ENCODE measurements at places on chromosomes 1 and 21. TPM values are rescaled to one million over a fixed set of nuclear protein-coding genes. Genes with fewer than 3 reads are reported as not detected.

The SLC35D1 gene
- total RNA-seq, result 18.1 TPM

The CYP4A11 gene
- not detected for total RNA-seq

The IVL gene
- not detected for total RNA-seq

The LENEP gene
- 0.18 TPM for total RNA-seq

The HSPA6 gene
- 0.57 TPM for total RNA-seq

The SIM2 gene
- under 0.01 TPM for total RNA-seq

The LCE2A gene
- total RNA-seq, result not detected

The TBX15 gene
- 0.18 TPM for total RNA-seq

The AGT gene
- 2.7 TPM for total RNA-seq

The GPR52 gene
- total RNA-seq, result 0.55 TPM

The ALPL gene
- 1.5 TPM for total RNA-seq

The PADI2 gene
- not detected for total RNA-seq

The BCAR3 gene
- total RNA-seq, result 21.3 TPM

The ZNF697 gene
- 10.2 TPM for total RNA-seq

The AIM2 gene
- total RNA-seq, result not detected

The FAM72D gene
- 0.37 TPM for total RNA-seq

The CNKSR1 gene
- not detected for total RNA-seq

The LSM10 gene
- 6.5 TPM for total RNA-seq

The CACNA1S gene
- not detected for total RNA-seq

The AMPD1 gene
- total RNA-seq, result not detected

The CYP4A22 gene
- not detected for total RNA-seq

The INSRR gene
- total RNA-seq, result not detected

The CFAP107 gene
- total RNA-seq, result not detected

The S100A8 gene
- not detected for total RNA-seq

The WNT3A gene
- not detected for total RNA-seq

All from smooth muscle cell of bladder (primary cell).